GM13977 (cell line): ENCODE measurements at places on chromosomes 7 and 10.

DNA sequence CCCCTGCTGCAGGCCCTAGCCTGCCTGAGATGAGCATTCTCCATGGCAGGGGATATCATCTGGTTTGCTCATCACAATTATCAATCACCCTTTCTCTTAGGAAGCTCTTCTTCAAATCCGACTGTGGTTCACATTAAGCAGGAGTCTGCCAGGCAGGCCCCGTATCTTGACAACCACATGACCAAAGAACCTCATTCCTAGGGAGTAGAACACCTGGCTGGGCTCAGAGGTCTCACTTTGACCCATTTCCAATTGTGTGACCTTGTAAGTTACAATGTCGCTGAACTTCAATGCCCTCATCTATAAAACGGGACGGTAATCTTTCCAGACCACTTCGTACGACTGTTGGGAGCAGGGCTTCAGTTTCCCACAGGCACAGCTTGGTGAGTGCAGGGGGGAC is 156.4 kb upstream of the PCBD1 start:
- DNase-seq = no peak

DNA sequence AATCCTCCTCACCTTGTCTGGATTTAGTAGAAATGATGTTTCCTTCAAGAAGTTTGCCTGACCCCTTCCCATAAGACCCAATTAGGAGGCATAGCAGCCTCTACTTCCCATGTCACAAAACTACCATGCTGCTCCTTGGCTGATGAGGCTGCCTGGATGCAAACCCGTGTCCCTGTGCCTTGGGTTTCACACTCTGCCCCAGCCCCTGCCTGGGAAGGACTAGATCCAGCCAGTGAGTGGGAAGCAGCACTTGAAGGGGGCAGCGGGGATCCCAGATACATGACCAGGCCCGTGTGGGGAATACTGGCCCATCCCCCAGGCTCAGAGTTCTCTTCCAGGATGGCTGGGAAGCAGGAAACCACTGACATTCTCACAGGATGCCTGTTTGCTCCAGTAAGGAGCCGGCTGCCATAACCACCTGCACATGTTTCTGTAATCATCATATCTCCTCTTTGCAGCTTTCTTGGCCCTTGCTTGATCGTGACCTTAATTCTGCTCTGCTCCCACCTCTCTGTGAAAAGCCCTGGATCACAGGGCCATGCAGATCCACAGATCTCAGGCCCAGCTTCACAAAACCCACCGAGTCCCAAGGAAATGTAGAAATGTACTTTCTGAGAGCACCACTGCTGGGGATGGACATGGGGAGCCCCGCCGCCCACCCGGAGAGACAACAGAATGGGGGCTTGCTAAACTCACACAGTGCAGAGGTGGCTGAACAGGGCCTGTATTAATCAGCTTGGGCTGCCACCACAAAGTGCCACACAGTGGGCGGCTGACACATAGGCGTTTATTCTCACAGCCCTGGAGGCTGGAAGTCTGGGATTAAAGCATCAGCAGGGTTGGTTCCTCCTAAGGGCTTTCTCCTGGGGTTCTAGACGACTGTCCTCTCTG is 287.8 kb upstream of the IGFBP3 start:
- no peak for DNase-seq

DNA sequence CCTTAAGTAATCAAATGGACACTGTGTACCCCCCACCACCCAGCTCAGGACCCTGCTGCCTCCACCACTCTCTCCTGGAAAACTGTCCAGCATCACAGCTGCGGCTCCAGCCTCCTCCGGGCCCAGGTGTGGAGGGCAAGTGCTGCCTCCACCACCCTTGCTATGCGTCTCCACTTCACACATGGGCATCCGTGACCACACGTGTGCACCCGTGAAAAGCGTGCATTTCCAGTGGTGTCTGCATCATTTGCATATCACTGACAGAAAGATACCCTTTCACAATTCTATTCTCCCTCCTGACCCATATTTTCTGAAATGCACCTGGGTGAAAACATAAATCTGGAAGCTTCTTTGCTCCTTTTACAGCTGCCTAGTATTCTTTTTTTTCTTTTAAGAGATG is 89.7 kb upstream of the PDGFA start:
- DNase-seq = no peak

- peak; percentile 40 for DNase-seq
Measured at GRCh38 chr10:99555825-99556523, 23.2 kb downstream of the NKX2-3 start.

DNA sequence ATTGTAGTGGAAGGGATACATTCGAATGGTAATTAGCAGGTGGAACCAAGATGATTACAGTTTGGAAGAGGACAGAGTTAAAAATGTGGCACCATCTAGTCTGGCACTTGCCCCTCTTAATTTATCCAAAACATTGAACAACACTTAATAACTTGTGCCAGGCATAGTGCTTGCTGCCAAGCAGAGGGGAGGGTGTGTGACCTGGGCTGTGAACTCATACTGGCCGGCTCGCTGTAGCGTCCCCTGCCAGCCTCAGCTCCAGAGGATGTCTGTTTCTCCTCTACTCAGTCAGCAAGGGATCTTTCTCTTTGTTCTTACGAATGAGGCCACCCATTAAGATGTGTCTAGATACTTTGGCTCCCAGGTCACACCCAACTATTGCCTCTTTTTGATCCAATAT is 179.4 kb upstream of the INHBA start:
- DNase-seq = no peak

DNA sequence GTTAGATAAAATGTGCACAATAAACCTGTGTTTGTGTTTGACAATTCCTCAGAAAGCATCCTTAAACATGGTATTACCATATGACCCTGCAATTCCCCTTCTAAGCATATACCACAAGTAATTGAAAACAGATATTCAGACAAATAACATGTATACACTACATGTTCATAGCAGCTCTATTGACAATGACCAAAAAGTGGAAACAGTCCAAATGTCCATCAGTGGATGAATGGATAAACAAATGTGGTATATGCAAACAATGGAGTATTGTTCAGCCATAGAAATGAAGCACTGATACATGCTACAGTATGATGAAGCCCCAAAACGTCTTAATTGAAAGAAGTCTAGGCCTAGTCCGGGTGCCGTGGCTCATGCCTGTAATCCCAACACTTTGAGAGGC is 280.1 kb downstream of the OTUD1 start:
- no peak for DNase-seq

DNA sequence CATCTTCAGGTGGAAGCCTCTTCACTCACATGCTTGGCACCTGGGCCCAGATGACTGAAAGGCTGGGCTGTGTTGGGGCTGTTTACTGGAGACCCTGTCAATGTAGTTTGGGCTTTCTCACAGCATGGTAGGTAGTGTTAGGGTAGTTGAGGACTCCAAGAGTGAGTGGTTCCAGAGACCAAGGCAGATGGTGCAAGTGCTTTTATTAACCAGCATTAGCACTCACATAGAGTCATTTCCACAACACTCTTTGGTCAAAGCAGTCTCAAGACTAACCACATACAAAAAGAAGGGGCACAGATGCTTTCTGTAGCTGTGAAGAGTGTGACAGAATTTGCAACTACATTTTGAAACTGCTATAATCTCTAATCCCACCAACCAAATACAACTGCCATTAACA is 135.0 kb downstream of the RTKN2 start:
- peak; percentile 18 for DNase-seq

DNA sequence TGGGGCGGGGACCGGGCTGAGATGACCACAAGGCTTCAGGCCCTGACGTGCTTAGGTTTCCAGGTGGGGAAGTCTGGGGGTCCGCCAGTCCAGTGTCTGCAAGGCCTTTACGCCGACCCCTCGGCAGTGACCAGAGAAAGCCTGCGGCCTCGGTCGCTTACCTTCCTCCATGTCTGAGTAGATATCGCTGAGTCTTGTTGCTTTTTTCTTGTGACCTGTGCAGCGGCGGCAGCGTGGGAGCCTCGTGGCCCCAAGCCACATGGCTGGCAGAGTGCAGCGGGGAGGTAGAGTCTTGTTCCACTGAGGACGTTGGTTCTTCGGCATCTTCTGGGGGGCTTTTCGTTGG is 329 bp downstream of the NOLC1 start:
- DNase-seq = no peak

GRCh38 chr10:132601567-132601966 is 64.0 kb downstream of the INPP5A start:
- DNase-seq = no peak

GRCh38 chr7:30321882-30322192 is 37.4 kb downstream of the ZNRF2 start:
- DNase-seq = no peak

- no peak for DNase-seq
Measured at GRCh38 chr7:137728426-137728825, 118.3 kb downstream of the DGKI start.

GRCh38 chr10:48446785-48447184 is 140.3 kb downstream of the MAPK8 start:
- peak; percentile 19 for DNase-seq

GRCh38 chr10:48579251-48579960 is 25.5 kb downstream of the ARHGAP22 start:
- DNase-seq = no peak

DNA sequence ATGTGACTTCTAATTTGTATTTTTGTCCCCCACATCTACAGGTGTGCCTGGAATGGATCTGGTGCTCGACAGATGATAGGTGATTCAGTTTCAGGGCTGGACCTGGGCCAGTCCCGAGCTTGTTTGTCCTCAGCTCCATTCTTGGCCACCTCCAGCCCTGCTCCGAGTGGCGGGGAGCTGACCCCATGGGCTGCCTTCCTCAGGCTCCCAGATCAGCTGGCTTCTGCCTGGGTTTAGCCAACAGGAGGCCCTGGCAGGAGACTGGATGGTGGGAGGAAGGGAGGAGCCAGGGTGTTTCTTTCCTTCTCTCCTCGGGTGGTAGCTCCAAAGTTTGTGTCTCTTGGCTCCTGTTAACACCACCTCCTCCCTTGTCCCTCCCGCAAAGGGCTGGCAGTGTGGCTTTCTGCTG is 75.2 kb downstream of the CDH23 start:
- DNase-seq = no peak
